Adipocyte (in vitro differentiated cells): ENCODE measurements at places on chromosomes 1 and 21.
A peak's percentile ranks its signal among the peaks of the same experiment; 100 is the strongest.

- DNase-seq, result no peak
Observed at GRCh38 chr1:163562355-163562754, 240.6 kb downstream of the NUF2 start.

- DNase-seq, result no peak
Observed at GRCh38 chr1:230121950-230122349, 54.9 kb downstream of the GALNT2 start.

GRCh38 chr1:178495158-178495557 is 1.6 kb downstream of the CLEC20A start:
- DNase-seq, result no peak

DNA sequence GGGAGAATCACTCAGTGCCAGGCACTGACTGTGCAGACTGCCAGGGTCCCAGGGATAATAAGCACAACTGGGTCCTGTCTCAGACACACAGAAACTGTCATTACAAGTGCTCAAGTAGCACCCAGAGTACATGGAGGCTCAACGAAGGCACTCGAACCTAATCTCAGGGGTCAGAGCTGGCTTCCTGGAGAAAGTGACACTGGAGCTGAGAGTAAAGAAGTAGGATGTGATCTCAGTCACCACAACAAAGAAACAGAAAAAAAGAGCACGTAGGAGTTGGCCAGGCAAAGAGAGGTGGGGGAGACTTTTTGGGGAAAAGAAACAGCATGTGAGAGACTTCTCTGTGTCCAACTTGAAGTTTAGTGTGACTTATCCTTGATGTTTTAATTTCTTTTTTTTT is 1.3 kb downstream of the CATSPER4 start:
- no peak for DNase-seq

GRCh38 chr1:41394959-41395956 is 34.0 kb downstream of the FOXO6 start:
- no peak for DNase-seq

GRCh38 chr1:107559881-107560280 is 405.1 kb downstream of the VAV3 start:
- no peak for DNase-seq

- peak; percentile 45 for DNase-seq
Observed at GRCh38 chr1:115522386-115522785, 119.4 kb upstream of the VANGL1 start.

GRCh38 chr1:10629091-10629815 is 154.5 kb downstream of the PEX14 start:
- DNase-seq, result no peak

- no peak for DNase-seq
Observed at GRCh38 chr1:245578308-245578707, 423.5 kb downstream of the KIF26B start.

DNA sequence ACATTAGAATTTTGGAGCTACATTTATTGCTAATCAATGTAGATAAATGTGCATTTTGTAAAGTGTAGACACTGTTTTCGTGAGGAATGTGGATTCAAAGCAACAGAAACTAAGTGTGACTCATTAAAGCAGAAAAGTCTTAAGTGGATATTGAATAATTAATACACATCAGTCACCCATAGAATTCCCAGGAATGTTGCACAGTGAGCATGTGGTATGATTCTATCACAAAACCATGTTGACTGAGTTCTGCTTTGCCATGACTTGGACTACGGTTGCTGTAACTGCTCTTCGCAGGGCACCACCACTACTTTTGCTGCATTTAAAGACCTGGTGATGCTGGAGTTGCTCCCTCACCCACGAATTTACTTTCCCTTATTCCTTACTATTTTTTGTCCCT is 471.8 kb downstream of the KCNT2 start:
- no peak for DNase-seq
